ENCODE measurements at places on chromosomes 4 and X.

DNA sequence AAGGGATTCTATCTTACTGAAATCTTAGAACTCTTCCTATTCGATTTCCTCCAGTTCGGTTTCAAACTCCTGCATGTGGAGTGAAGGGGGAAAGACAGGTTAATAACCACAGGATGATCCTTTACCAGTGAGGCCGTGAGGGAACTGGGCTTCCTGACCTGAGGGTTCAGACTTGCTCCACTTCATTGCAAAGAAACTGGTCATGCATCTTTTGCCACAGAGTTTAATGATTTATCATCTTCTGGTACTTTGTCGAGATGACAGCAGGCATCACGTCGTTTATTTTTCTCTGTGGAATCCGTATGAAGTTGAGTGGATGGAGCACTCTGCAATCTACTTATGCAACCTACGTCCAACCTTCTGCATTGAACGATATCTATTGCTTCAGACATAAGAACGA lies 145.9 kb upstream of the NLGN4X start:
- no peaks in the 10 kb centered on the region for H3K36me3 ChIP-seq
- H3K4me3 ChIP-seq, result no peak overlapping the region
- H3K4me1 ChIP-seq, result no peaks in the 10 kb centered on the region
- no peaks in the 10 kb centered on the region for H3K27me3 ChIP-seq
- no peak for DNase-seq

- H3K27ac ChIP-seq, result no peak overlapping the region
- H3K4me3 ChIP-seq, result no peak overlapping the region
These were observed 601 bp upstream of the FGFBP2 start for GRCh38 chr4:15963576-15963975.

GRCh38 chrX:103376979-103377324 lies 614 bp downstream of the BEX3 start:
- DNase-seq, result peak; percentile 27
- H3K4me3 ChIP-seq, result peak overlapping the region; percentile 88
- peaks cover 2% of the 10 kb centered on the region for H3K27me3 ChIP-seq
- H3K36me3 ChIP-seq, result peaks cover 7% of the 10 kb centered on the region
- H3K4me1 ChIP-seq, result peaks cover 3% of the 10 kb centered on the region

DNA sequence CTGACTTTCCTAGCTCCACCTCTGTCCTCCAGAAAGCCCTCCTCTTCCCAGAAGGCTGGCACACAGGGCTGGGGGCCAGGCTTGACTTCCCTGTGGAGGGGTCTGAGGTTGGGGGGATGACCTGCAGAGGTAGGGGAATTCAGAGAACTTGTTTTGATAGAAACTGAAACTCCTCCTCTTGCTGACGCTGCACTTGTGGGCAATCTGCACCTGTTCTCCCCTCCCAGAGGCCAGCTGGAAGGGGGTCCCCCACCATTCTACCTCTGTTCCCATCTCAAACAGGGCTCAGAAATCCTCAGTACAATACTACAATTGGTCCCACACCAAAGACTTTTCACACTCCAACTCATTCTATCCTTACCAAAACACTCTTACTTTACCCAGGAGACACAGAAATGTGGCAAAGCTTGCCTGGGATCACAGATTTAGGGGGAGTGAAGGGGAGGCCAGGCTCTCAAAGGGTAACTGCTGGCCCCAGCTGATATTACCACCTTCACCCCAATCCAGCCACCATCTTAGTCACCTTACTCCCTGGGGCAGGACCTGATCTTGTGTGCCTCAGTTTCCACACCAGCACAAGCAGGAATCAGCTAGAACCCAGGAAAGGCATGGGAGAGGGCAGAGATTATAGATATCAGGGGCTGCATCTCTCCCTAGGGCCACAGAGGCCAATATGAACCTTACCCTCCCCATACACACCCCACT lies 18.5 kb downstream of the OTUD5 start:
- H3K36me3 ChIP-seq, result peaks cover 34% of the 10 kb centered on the region
- no peaks in the 10 kb centered on the region for H3K27me3 ChIP-seq
- H3K27ac ChIP-seq, result no peak overlapping the region
- H3K4me3 ChIP-seq, result no peak overlapping the region
- no peaks in the 10 kb centered on the region for H3K4me1 ChIP-seq
- no peak for DNase-seq

DNA sequence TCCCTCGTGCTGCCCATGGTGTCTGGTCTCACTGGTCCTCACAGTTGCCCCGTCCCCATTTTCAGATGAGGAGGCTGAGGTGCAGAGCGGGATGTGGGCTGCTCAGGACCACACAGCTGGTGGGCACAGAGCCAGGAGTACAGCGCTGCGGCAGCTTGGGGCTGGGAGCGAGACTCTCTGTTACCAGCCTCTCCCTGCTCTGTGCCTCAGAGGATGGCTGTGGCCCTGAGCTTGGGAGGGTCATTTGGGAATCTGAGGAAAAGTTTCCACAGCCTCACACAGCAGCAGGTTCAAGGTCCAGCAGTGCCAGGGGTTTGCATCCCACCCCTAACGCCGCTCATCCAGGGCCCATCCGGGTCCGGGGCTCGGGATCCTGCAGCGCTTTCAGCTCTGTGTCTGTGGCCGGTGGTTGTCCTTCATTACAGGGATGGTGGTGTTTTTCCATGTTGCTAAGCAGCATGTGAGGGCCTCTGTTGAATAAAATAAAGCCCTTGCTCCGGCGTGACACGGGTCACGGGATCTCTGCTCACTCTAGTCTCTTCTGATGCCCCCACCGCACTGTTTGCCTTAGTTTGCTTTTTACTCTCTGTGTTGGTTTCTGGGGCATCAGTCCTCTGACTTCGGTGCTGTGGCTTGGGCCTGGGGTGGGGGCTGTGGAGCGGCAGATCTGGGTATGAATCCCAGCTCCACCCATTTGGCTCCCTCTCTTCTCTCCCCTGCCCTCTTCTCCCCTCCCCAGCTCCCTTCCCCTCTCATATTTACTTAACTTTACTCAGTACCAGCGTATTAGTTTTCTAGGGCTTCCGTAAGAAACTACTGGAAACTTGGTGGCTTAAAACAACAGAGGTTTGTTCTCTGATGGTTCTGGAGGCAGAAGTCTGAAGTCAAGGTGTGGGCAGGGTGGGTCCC lies 6.5 kb downstream of the WFS1 start:
- no peaks in the 10 kb centered on the region for H3K27me3 ChIP-seq
- H3K27ac ChIP-seq, result no peak overlapping the region
- peaks cover 37% of the 10 kb centered on the region for H3K4me1 ChIP-seq
- H3K36me3 ChIP-seq, result peaks cover 30% of the 10 kb centered on the region
- no peak overlapping the region for H3K4me3 ChIP-seq

GRCh38 chr4:133102043-133102442 lies 47.1 kb upstream of the PCDH10 start:
- H3K36me3 ChIP-seq, result no peaks in the 10 kb centered on the region
- H3K27me3 ChIP-seq, result no peaks in the 10 kb centered on the region
- H3K27ac ChIP-seq, result no peak overlapping the region
- no peaks in the 10 kb centered on the region for H3K4me1 ChIP-seq
- DNase-seq, result no peak

DNA sequence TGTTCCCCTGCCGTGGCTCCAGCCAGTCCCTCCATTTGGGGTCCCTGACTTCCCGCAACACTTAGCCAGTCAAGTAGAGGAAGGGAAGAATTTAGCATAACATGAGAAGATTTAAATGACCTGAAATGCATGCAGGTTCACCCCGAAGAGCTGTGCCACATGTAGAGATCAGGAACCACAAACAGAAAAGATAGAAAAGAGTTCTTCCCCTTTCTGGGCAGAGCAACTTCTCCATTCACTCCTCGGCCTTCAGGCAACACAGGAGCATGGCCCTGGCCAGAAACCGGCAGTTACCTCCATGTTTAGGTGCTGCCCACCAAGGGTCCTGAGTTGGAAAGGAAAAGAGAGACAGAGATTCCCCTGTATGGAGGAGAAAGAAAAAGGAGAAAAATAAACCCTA lies 5.2 kb downstream of the NLRP2B start:
- no peaks in the 10 kb centered on the region for H3K27me3 ChIP-seq
- no peak overlapping the region for H3K27ac ChIP-seq
- H3K4me1 ChIP-seq, result no peaks in the 10 kb centered on the region
- no peaks in the 10 kb centered on the region for H3K36me3 ChIP-seq

- H3K36me3 ChIP-seq, result no peaks in the 10 kb centered on the region
- no peak overlapping the region for H3K4me3 ChIP-seq
- no peak overlapping the region for H3K27ac ChIP-seq
These were observed 14.4 kb downstream of the MGARP start for GRCh38 chr4:139265654-139266053.

GRCh38 chr4:145389550-145389949 lies 92.1 kb upstream of the SMAD1 start:
- no peak overlapping the region for H3K27ac ChIP-seq
- no peaks in the 10 kb centered on the region for H3K4me1 ChIP-seq
- H3K36me3 ChIP-seq, result no peaks in the 10 kb centered on the region
- H3K27me3 ChIP-seq, result no peaks in the 10 kb centered on the region
- H3K4me3 ChIP-seq, result no peak overlapping the region
- no peak for DNase-seq

- H3K27ac ChIP-seq, result no peak overlapping the region
- H3K27me3 ChIP-seq, result peaks cover 4% of the 10 kb centered on the region
- no peaks in the 10 kb centered on the region for H3K36me3 ChIP-seq
- no peak overlapping the region for H3K4me3 ChIP-seq
These were observed 105.9 kb downstream of the COL4A6 start for GRCh38 chrX:108332281-108332680.

GRCh38 chr4:1578251-1578773 lies 105.8 kb downstream of the FAM53A start:
- no peak overlapping the region for H3K27ac ChIP-seq
- DNase-seq, result no peak
- H3K36me3 ChIP-seq, result no peaks in the 10 kb centered on the region
- H3K4me3 ChIP-seq, result no peak overlapping the region
- peaks cover 19% of the 10 kb centered on the region for H3K27me3 ChIP-seq

DNA sequence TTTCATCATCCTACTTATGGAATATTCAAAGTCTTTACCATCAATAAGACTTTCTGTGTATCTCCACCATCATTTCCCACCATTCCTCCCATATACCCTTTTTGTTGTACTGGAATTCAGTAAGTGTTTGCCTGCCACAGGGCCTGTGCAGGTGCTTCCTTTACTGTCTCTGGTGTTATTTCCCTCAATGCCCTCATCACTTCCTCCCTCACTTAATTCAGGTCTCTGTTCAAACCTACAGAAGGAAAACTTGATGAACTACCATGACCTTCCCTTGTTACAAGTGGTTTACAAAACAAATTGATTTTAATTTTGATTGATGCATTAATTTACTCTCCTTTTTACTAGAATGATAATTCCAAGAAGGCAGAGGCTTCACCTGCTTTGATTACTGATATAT lies 159.5 kb upstream of the FAT4 start:
- H3K27me3 ChIP-seq, result no peaks in the 10 kb centered on the region
- H3K4me3 ChIP-seq, result no peak overlapping the region
- no peak for DNase-seq
- H3K36me3 ChIP-seq, result no peaks in the 10 kb centered on the region

DNA sequence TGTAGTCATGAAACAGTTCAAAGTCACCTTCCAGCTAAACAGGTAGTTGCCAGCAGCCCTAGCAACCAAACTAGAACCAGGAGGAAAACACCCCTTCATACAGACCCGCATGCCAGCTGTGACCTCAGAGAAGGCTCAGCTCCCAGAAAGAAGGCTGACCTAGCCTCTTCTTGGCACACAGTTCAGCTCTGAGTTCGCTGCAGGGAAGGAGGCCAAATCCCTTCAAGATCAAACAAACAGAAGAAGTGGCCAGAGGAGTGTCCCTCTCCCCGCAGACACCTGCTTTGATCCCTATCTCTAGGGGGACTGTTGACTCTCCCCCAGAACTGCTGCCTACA lies 56.0 kb downstream of the HADH start:
- H3K27ac ChIP-seq, result no peak overlapping the region
- H3K4me3 ChIP-seq, result no peak overlapping the region
- no peaks in the 10 kb centered on the region for H3K4me1 ChIP-seq
- no peaks in the 10 kb centered on the region for H3K36me3 ChIP-seq
- no peak for DNase-seq

DNA sequence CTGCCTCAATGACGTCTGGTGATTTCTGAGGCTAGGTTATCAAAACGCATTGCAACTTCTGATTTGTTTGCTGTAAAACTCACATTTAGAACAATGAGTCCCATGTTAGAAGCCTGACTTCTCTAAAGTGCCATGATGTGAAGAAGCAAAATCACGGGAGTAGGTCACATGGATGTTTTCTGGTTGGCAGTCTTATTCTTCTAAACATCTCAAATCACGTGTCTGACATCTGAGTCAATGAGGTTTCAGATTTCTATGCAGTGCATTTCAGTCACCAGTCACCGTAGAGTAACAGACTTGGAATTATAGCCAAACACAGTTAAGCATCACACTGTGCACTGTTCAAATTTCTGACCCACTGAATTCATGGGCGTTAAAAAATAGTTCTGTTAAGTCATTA lies 482.1 kb downstream of the TMA16 start:
- H3K36me3 ChIP-seq, result no peaks in the 10 kb centered on the region
- DNase-seq, result no peak
- H3K4me3 ChIP-seq, result no peak overlapping the region
- H3K27ac ChIP-seq, result no peak overlapping the region

GRCh38 chr4:15402146-15402545 lies 25.7 kb upstream of the C1QTNF7 start:
- H3K27ac ChIP-seq, result peak overlapping the region; percentile 98
- peaks cover 19% of the 10 kb centered on the region for H3K4me1 ChIP-seq
- H3K4me3 ChIP-seq, result no peak overlapping the region
- no peaks in the 10 kb centered on the region for H3K36me3 ChIP-seq
- no peaks in the 10 kb centered on the region for H3K27me3 ChIP-seq

- no peak overlapping the region for H3K27ac ChIP-seq
- no peaks in the 10 kb centered on the region for H3K4me1 ChIP-seq
- no peak for DNase-seq
- H3K36me3 ChIP-seq, result no peaks in the 10 kb centered on the region
These were observed 247.8 kb downstream of the TEX13A start for GRCh38 chrX:104972737-104973136.

- no peaks in the 10 kb centered on the region for H3K27me3 ChIP-seq
- peak; percentile 91 for DNase-seq
- H3K27ac ChIP-seq, result no peak overlapping the region
- H3K4me1 ChIP-seq, result peaks cover 2% of the 10 kb centered on the region
- H3K36me3 ChIP-seq, result no peaks in the 10 kb centered on the region
- H3K4me3 ChIP-seq, result no peak overlapping the region
These were observed 144.4 kb downstream of the GLRA2 start for GRCh38 chrX:14673764-14674163.

GRCh38 chr4:125319311-125319710 lies 4.6 kb downstream of the FAT4 start:
- H3K27me3 ChIP-seq, result no peaks in the 10 kb centered on the region
- peak; percentile 45 for DNase-seq
- H3K36me3 ChIP-seq, result peaks cover 9% of the 10 kb centered on the region
- no peak overlapping the region for H3K4me3 ChIP-seq
- H3K27ac ChIP-seq, result no peak overlapping the region
